Activated naive CD4-positive, alpha-beta T cell treated with Interleukin-2 at 50 U/mL for 16 hours (primary cell): ENCODE measurements at places on chromosomes 6 and 20.

DNA sequence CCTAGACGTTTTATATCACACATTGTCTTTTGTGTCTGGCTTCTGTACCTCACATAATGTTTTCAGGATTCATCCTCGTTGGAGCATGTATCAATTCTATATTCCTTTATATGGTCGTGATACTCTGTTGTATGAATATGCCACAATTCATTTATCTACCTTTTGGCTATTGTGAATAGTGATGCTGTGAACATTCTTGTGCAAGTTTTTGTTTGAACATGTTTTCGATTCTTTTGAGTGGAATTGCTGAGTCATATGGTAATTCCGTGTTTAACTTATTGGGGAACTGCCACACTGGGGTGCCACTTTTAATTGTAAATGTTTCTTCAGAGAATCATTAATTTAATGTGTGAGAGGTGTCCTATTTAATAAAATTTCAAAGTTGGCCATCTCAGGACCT lies 101.2 kb downstream of the SLC35B3 start:
- no peak for DNase-seq

DNA sequence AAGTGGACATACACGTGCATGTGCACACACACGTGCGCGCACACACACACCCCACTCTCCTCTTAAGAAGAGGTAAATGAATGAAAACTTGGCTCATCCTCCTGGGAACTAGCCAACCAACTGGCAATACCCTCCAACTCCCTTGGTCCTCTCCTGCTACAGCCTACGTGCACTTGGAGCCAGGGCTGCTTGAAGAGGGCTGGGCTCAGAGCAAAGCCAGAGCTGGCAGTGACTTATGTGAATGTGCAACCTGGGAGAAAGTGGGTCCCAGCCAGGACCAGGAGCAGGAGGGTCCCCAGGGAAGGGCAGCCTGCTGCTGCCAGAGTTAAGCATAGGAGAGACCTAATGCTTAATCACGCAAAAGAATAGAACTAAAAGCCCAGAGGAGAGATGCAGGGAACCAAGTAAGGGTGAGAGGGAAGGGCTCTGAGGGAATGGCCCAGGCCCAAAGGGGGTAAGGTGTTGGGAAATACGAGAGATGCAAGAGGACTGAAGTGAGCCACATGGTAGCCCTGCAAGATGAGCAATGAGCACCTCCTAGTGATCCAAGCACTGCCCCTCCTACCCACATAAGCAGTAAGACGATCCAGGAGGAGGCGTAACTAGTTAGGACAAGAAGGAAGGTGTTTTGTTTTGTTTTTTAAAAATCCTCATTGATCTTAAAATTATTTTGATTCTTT lies 24.7 kb downstream of the TRAF3IP2 start:
- DNase-seq: no peak

DNA sequence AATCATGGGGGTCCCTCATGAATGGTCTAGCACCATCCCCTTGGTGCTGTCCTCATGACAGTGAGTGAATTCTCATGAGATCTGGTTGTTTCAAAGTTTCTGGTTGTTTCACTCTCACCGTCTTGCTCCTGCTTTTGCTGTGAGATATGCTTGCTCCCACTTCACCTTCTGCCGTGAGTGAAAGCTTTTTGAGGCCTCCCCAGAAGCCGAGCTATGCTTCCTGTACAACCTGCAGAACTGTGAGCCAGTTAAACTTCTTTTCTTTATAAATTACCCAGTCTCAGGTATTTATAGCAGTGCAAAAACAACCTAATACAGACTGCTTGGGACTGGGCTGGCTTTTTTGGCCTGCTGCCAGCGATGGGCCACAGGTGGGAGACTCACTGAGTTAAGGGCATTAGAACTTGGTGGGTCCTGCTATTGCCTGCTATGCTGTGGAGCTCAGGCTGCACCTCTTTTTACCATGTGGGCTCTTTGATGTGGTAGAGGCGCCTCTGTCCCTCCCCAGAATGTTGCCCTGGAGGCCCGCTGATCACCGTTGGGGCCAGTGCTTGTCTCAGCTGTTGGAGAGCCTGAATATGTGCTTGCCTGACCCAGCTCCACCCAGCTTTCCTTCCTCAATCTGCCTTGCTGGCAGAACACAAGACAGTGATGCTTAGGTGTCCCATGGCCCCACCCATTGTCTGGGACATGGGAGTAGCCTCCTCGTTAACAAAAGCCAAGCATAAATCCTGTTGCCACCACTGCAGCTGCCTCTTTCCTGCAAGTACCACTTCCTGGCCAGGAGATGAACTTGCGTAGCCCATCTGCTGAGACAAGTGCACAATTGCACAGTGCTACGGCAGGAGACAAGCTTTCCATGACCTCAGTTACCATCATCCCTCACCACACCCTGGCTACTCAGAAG lies 47.1 kb downstream of the IGF2R start:
- peak; percentile 26 for DNase-seq

GRCh38 chr6:56168596-56168995 lies 78.8 kb downstream of the COL21A1 start:
- no peak for DNase-seq

- DNase-seq: no peak
These were observed 87.6 kb downstream of the NCR2 start for GRCh38 chr6:41423002-41423401.

GRCh38 chr6:25165800-25166199 lies 113.4 kb upstream of the CARMIL1 start:
- no peak for DNase-seq

GRCh38 chr6:76984572-76984971 lies 478.7 kb downstream of the HTR1B start:
- DNase-seq: no peak

DNA sequence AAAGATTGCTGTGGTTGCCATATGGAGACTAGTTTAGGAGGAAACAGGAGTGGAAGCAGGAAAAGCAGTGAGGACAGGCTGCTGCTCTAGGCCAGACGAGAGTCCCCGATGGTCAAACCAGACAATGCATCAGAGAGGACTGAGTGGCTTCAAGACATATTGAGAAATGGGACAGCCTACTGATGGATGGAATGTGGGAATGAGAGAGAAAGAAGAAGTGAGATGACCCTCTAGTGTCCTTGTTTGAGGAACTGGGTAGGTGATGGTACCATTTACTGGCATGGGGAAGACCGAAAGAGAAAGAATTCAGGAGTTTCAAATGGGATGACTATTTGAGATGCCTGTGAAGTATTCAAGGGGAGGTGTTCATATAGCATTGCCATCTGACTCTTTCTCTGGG lies 111.8 kb upstream of the LAMP5 start:
- DNase-seq: no peak

DNA sequence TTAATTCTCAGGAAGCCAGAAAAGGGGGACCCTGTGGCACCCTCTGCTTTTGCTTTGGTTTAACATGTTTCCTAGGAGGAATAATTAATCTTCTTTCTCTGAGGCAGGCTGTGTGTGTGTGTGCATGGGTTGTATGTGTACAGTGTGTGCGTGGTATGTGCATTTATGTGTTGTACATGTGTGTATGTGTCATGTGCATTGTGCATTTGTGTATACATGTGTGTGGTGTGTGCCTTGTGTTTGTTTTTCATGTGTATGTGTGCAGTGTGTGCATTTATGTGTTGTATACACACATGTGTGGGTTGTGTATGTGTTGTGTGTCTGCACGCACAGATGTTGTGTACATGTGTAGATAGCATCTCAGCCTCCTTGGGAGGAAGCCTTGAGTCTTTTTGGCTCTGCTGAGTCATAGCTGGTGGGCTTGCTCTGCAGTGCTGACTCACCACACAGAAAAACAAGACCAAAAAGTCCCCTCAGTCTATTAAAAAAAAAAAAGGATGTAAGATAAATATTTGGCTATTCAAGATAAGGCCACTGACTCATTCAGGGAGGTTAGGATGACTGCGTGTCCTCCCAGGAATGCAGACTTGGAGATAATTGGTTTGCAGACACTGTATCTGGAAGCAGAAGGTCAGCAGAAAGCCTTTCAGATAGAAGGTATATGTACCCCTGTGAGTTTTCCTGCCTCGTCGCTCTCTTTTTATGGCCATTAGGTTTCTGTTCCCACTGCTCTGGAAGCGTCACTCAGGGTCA lies 58.6 kb downstream of the SYNJ2 start:
- peak; percentile 47 for DNase-seq

GRCh38 chr6:21731411-21732031 lies 138.0 kb downstream of the SOX4 start:
- no peak for DNase-seq

GRCh38 chr6:53432318-53433161 lies 83.8 kb upstream of the ELOVL5 start:
- no peak for DNase-seq

- no peak for DNase-seq
These were observed 138.2 kb upstream of the ARMC2 start for GRCh38 chr6:108710030-108710429.
